Left lobe of liver (tissue), 2 donors: ENCODE measurements at places on chromosomes 16 and 17. TPM values are rescaled to one million over a fixed set of nuclear protein-coding genes. Genes with fewer than 3 reads are reported as not detected.

GRCh38 chr17:69067274-69068047 lies 6.7 kb upstream of the ABCA9 start:
- DNase-seq: no peak

KRT34 gene
- not detected for total RNA-seq

DNA sequence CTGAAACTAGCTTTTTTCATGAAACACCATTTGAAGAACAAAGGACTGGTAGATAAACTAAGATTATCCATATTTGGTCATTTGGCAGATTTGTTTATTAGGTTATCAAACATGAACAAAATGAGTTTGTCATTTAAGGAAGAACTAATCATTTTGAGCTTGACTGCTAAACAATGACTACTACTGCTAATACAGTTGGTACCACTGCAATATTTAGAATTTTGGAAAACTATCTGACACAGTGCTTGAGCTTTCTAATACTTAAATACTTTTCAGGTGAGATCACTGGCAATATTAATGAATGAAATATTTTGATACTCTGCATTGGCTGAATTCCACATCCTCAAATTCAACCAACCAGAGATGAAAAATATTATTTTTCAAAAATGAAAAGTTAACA lies 47.2 kb downstream of the MED13 start:
- DNase-seq: no peak

NPIPA8 gene
- total RNA-seq: 0.35 TPM

- no peak for DNase-seq
Measured at GRCh38 chr16:50724306-50724705, 17.6 kb upstream of the CYLD start.

DNA sequence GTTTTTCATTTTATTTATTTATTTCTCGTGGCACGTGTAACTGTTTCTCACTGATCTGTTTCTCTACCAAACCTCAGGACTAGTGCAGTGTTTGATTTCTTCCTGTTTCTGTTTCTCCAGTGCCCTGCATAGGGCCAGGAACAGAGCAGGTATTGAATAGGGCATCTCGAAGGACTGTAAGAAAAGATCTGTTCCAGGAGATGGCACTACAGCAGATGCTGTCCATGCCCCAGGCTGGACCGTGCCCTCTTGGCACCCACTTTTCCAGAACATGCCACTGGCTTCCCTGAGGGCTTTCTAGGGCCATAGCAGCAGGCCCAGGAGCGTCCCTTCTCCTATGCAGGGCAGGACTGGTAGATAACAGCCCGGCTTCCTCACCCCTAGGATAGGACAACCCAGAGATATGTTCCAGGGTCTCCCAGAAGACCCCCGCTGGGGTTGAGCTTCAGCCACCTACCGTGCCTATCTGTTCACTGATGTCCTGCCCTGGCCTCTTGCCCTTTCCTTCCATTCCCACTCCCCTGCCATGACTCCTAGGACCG lies 4.4 kb downstream of the SNX20 start:
- DNase-seq: no peak

WDR45B gene
- total RNA-seq: 26.6 TPM

DNA sequence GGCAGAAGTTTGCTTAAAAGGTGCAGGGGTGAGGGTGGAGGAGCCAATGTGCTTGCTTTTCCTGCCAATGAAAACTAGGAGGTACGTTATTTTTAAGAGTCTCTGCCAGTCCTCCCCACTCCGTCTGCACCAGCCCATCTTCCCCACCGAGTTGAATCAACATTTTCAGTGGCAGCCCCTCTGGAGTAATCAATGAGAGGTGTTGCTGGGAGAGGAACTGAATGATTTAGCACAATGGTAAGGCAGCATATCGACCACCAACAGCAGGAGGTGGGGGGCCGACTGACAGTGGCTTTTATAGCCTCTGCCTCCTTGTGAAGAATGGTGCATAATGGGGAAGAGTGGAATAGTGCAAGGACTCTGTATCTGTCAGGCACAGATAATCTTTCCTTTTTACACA lies 1465.0 kb upstream of the GOT2 start:
- no peak for DNase-seq

- no peak for DNase-seq
Measured at GRCh38 chr17:78081551-78081950, 47.0 kb downstream of the TMC6 start.

DNA sequence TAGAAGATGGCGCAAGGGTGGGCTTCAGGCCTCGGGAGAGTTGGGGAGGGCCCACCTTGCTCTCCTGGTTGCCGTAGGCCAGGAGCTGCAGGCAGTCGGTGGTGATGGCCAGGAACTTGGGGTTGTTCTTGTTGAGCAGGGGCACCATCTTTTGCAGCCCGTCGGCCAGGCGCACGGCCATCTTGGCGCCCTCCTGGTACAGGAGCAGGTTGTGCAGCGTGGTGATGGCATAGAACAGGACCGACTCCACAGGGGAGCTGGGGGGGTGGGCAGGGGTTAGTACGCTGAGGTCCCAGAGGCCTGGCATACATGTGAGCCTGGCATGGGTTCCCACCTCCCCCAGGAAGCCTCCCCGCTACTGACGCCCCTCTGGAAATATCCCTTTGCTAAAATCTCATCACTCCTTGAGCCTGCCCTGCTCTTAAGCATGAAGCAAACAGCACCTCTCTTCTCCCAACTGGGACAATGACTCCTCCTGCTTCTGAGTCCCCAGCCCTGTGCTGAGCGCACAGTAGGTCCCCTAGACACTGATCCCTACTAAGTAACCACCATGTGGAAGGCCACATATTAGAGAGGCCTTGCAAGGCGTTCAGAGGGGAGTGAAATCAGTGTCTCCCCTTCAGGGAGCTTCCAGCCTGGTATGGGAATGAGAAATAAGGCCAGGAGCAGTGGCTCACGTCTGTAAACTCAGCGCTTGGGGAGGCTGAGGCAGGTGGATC lies 19.0 kb downstream of the JUP start:
- DNase-seq: no peak

KRT32 gene
- total RNA-seq: not detected

DNA sequence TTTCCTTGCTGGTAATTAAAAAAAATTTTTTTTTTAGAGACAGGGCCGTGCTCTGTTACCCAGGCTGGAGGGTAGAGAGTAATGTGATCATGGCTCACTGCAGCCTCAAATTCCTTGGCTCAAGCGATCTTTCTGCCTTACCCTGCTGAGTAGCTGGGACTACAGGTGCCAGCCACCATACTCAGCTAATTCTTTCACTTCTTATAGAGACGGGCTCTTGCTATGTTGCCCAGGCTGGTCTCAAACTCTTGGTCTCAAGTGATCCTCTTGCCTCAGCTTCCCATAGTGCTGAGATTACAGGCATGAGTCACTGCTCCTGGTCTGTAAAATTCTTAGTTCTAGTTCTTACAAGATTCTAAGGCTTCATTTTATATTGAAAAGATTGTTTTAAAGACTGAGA lies 11.1 kb downstream of the SMIM36 start:
- no peak for DNase-seq

DNA sequence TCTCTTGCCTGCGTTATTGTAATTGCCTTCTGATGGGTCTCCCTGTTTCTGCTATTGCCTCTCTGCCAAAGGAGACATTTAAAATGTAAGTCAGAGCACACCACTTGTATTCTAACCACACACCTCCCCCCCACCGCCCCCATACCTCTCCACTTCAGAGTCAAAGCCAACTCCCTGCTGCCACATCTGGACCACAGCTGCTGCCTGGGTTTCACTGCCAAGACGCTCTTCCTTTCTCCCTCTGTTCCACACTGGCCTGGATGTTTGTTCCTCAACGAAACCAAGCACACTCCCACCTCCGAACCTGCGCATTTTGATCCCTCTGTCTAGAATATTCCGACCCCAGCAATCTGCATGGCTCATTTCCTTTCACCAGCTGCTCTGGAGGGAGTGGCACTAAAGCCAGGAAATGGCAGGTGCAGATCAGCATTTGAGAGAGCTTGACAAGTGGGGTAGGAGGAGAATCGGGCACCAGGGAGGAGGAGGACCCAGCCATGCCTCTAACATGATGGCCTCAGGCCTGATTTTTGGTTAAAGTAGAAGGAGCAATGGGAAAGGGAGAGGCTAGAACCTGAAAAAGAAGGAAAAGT lies 92.4 kb upstream of the HS3ST2 start:
- no peak for DNase-seq

- no peak for DNase-seq
Measured at GRCh38 chr16:88943741-88944140, 33.3 kb downstream of the CBFA2T3 start.

- no peak for DNase-seq
Measured at GRCh38 chr17:68205808-68206720, 41.8 kb upstream of the AMZ2 start.

GRCh38 chr17:44872131-44872768 lies 24.6 kb downstream of the HIGD1B start:
- no peak for DNase-seq

DNA sequence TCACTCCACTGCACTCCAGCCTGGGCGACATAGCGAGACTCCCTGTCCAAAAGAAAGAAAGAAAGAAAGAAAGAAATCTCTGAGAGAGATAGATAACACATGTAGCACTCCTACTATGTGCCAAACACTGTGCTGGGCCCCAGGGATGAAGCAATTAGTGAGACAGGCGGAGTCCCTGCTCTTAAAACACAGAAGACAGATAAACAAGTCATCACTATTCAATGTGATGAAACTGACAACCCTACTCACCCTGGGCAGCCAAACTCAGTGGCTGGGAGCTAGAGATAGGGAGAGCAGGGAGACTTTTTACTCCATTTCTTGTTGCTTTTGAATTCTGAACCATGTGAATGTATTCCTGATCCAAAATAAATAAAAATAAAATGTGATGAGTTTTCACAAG lies 35.2 kb upstream of the GOSR2 start:
- no peak for DNase-seq

- no peak for DNase-seq
Measured at GRCh38 chr16:20089246-20089965, 15.7 kb upstream of the GPR139 start.

HEATR9 gene
- total RNA-seq: not detected

TNP2 gene
- total RNA-seq: not detected

CACNG3 gene
- not detected for total RNA-seq

DNA sequence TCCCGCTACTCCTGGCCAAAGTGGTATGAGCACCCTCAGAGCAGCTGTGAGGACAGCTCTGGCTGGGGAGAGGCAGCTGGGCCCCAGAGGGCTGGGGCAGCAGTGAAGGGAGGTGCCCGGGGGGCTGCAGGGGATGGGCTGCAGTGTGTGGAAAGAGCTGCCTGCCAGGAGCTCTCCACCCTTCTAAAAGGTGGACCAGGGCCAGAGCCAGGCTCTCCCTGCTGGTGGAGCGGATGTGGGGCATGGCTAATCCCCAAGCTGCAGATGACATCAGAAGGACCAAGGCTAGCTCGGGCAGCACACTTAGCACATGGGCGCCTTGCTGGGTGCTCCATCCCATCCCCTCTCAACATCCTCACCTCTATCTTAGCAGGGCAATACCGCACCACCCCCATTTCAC lies 103.1 kb downstream of the SDK2 start:
- DNase-seq: no peak

DNA sequence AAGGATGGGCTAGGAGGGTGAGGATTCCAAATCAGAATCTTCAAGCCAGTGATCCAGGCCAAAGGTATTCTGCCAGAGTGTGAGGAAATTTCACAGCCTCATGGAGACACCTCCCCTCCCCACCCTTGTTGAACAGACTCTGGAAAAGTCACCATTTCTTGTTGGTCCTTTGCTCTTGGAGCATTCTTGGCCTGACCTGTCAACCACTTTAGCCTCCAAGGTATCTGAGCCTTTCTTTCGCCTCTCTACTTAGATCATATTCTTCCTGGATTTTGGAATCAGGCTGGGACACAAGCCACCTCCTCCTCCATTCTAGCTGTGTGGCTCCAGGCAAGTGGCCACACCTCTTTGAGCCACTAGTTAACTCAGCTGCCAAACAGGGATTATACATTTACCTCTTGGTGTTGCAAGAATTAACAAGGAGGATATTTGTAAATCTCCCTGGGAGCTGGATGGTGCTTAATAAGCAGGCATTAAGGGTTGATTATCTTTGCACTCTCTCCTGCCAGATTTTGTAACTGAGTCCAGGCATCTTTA lies 193.5 kb downstream of the WWOX start:
- DNase-seq: peak; percentile 76

- DNase-seq: no peak
Measured at GRCh38 chr17:64133546-64134215, 3.7 kb upstream of the ERN1 start.

RHBDL1 gene
- total RNA-seq: 1.1 TPM
